ENCODE measurements at places on chromosomes 13 and 19. TPM values are rescaled to one million over a fixed set of nuclear protein-coding genes. Genes with fewer than 3 reads are reported as not detected.
A peak's percentile ranks its signal among the peaks of the same experiment; 100 is the strongest.

Gene INSL3
- total RNA-seq, result not detected

Gene NLRP11
- 1.3 TPM for total RNA-seq

Gene DACH1
- total RNA-seq, result not detected

Gene ZNF667
- total RNA-seq, result 1.7 TPM

Gene ZNF541
- not detected for total RNA-seq

Gene CDADC1
- 4.3 TPM for total RNA-seq

Gene PEAK3
- 0.20 TPM for total RNA-seq

GRCh38 chr13:61777271-61777670, 361.6 kb upstream of the PCDH20 start:
- peak; percentile 2 for DNase-seq

DNA sequence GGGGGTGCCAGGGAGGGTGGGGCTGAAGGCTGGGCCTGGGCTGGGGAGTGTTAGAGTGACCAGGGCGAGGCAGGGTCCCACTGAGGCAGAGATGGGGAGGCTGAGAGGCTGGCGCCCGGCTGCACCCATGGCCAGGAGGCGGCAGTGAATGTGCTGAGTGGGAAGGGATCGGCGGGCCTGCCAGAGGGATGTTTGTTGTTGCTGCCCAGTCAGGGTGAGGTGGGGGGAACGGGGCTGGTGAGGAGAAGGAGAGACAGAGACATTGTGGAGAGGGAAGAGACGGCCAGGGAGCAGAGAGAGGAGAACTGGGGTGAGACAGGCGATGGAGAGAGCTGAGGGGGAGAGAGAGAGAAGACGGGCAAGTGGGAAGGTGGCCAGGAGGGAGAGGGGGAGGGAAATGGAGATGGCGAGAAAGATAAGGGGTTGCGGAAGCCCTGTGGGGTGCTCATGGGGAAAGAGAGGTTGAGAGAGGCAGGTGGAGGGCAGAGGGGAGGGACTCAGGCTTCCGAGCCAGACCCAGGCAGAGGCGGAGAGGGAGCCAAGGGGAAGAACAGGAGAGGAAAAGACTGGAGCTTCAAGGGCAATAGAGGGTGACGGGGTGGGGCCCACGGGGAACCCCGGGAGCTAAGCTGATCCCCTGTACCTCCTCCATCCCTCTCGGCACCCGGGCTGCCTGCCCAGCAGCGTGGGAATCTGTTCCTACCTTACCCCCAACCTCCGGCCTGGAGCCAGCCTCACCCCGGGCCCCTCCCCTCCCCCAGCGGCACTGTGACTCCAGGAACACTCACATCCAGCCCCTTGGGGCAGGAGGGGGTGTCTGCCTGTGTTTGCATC, 690 bp upstream of the B3GNT8 start:
- DNase-seq, result no peak

DNA sequence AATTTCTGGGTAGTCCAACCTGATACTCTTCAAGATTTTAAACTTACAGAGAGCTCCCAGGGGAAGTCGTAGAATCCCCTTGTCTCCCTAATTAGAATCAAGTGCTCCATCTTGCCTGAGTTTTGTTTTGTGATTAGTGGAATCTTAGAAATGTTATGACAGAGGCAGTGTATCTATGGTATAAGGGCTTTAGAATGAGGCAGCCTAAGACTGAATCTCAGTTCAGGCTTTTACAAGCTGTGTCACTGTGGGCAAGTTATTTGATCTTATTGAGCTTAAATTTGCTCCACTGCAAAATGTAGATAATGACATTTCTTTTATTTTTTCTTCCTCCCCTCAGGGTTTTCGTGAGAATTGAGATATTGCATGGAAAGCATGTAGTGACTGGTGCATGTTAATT, 215.5 kb downstream of the POSTN start:
- no peak for DNase-seq

GRCh38 chr13:93765062-93765461, 538.5 kb downstream of the GPC6 start:
- no peak for DNase-seq

- DNase-seq, result no peak
These were observed 155.2 kb upstream of the IPO5 start for GRCh38 chr13:97798171-97798821.

DNA sequence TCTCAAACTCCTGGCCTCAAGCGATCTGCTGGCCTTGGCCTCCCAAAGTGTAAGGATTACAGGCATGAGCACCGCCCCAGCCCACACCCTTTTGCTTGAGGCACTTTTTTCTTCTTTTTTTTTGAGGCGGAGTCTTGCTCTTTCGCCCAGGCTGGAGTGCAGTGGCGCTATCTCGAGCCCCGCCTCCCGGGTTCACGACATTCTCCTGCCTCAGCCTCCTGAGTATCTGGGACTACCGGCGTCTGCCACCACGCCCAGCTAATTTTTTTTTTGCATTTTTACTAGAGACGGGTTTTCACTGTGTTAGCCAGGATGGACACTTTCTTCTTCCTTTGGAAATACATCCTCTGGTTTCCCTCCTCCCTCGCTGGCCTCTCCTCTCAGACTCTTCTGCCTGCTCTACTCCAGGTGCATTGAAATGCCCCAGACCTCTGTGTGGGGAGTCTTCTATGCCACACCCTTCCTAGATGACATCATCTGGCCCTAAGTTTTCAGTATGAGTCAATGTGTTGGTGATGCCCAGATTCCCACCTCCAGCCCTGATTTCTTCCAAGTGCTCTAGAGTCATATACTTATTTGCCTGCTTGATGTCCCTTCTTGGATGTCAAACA, 20.7 kb upstream of the TPT1 start:
- peak; percentile 51 for DNase-seq

GRCh38 chr13:113946409-113947181, 27.3 kb downstream of the C13orf46 start:
- no peak for DNase-seq

DNA sequence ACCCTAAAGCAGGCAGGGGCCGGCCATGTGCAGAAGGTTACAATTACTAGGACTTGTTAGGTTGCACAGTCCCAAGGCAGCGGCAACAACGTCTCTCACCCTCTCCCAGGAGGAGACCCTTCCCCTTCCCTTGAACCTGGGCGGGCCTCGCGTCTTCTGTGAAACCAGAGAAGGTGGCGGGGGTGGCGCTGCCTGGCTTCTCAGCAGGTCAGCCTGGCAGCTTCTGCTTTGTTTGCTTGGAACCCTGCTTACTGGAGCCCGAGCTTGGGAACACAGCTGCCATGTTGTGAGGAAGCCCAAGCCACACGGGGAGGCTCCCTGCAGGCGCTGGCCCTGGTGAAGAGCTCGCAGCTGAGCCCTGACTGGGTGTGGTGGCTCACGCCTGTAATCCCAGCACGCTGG, 15.5 kb downstream of the MKNK2 start:
- no peak for DNase-seq

DNA sequence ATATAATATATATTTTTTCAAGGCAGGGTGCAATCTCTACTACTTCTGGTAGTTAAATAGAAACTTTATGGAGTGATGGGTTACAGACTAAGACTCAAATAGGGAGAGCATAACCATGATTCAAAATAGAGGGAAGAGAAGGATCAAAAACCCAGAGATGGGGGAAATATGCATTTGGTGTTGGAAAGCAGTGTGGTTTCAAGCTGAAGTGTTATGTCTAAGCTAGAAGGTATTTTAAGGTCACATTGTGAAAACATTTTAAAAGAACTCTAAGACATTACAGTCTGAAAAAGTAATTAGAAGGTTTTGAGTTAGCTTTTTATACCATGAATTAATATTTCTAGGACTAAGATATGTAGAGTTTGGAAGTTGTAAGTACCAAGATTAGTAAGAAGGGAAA, 2741.4 kb downstream of the PCDH9 start:
- no peak for DNase-seq
